Right lobe of liver (tissue), 6 donors: ENCODE measurements at places on chromosomes 1 and 21.

DNA sequence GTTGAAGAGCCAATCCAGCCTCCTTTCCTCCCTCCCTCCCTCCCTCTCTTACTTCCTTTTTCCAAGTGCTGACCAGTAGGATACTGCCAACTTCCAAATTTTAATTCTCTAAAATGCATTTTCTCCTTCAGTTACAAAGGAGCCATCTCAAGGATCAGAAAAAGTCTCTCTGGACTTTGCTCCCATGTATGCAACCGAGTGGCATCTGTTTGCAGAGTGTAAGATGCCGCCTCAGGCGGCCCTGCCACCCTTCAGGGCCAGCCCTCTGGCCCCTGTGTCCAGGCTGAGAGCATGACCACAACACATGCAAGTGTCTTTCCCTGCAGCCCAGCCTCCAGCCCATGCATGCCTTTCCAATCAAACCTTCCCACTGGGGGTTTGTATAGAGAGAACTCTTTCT, 205.3 kb upstream of the RAB4A start:
- DNase-seq: no peak

DNA sequence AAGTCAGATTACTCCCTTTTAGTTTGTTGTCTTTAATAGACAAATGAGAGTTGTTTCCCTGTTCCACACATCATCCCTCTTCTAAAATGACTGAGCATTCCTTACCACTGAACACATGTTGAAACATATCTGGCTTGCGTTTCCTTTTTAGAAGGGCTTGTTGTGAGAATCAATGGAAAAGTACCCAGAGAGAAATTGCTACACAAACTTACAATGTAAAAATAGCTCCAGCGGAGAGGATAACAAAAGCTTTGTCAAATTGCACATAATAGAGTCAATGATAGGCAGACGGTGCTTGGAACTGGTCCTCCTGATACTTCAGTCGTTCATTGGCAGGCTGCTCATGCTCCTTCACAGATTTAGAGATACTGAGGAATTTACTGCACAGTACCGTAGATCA, 123.9 kb downstream of the CYYR1 start:
- no peak for DNase-seq

GRCh38 chr1:206787891-206788290, 15.6 kb upstream of the IL10 start:
- DNase-seq: no peak

- no peak for DNase-seq
These were observed 34.1 kb downstream of the NAV1 start for GRCh38 chr1:201573030-201573429.

DNA sequence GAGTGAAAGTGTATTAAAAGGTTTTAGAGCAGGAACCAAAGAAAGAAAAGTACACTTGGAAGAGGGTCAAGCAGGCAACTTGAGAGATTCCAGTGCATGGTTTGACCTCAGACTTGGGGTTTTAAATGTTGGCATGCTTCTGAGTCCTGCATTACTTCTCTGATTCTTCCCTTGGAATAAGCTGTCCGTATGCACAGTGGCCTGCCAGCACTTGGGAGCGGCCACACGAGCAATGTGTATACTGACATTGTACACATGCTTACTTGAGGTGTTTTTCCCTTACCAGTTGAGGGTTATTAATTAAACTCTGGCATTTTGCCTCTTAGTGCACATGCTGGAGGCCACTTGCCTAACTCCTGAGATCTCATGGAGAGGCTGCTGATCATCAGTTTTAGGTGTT, 786.6 kb upstream of the RGS18 start:
- no peak for DNase-seq

DNA sequence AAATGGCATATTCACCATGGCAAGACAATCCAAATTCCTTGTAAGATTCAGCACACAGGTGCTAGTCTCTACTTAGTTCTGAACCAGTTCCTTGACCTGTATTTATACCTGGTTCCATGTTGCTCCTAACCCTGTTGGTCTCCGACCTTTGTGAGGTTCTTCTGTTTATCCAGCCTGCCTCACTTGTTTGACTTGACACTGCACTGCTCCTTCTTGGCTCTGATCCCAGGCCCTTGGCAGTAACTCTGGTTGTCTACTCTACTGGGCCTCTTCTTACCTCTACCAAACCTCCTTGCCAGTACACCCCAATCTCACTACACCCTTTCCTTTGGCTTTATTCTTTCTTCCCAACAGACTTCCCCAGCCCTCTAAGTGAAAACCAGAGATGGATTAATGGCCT, 419.4 kb upstream of the USP24 start:
- DNase-seq: no peak

GRCh38 chr1:204289280-204289679, 70.4 kb downstream of the PLEKHA6 start:
- no peak for DNase-seq

GRCh38 chr1:201597551-201598230, 58.8 kb downstream of the NAV1 start:
- no peak for DNase-seq

DNA sequence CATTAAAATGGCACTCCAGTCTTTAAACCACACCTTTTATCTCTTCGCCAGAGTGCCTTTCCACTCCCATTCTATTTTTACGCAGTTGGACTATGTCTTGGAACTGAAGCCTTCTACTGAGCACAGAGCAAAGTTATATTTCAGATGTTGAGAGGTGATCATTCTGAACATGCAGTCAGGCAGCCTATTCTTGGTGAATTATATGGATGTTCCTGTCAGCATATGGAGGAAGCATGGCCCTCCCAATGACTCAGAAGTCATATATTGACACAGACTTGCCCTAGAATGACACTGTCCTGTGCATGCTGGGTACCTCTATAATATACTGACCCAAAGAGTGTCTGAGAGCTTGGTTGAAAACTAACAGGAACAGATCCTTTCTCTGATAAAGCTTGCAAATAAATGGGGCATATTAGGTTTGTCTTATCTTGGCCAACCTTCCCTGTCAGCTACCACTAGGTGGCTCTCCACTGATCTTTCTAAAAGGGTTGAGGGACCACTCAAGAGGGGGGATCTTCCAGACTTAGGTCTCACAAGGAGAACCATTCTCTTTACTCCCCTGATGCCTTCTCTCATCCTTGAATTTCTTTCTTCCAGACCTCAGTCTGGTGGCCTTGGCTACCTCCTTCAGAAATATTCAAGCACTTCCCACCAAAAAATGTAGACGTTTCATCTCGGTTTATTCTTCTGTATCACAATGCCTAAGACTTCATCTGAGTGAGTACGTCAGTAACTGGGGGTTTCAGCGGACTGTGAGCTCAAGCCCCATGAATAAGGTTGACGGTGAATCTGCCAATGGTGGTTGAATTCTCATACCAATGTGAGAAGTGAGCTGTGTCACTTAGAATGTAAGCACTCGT, 11.8 kb upstream of the ALG14 start:
- DNase-seq: no peak

DNA sequence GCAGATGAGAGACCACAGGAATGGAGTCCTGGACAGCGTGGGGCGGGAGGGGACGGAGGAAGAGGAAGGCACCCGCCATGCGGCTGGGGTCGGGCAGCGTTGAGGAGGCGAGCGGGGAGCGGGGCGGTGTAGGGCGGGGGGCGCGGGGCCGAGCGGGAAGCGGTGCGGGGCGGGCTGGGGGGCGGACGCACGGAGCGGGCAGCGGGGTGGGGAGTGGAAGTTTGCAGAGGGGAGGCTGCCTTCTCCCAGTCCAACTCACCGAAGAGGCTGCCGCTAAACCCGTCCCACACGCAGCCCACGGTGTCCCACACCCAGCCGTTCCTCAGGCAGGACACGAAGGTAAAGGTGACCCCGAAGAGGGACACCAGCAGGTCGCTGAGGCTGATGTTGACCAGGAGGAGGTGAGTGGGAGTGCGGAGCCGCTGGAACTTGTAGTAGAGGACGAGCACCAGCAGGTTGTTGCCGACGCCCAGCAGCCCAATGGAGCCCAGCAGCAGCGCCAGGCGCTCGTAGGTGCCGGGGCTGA, 483 bp downstream of the CHML start:
- peak; percentile 60 for DNase-seq

GRCh38 chr1:215569986-215570824, 3.1 kb downstream of the KCTD3 start:
- no peak for DNase-seq

- DNase-seq: no peak
These were observed 37.9 kb downstream of the UBE2G2 start for GRCh38 chr21:44763451-44764318.

- no peak for DNase-seq
These were observed 621.4 kb downstream of the KIF26B start for GRCh38 chr1:245776139-245776538.

- DNase-seq: no peak
These were observed 26.3 kb downstream of the ADAM30 start for GRCh38 chr1:119869995-119870394.

DNA sequence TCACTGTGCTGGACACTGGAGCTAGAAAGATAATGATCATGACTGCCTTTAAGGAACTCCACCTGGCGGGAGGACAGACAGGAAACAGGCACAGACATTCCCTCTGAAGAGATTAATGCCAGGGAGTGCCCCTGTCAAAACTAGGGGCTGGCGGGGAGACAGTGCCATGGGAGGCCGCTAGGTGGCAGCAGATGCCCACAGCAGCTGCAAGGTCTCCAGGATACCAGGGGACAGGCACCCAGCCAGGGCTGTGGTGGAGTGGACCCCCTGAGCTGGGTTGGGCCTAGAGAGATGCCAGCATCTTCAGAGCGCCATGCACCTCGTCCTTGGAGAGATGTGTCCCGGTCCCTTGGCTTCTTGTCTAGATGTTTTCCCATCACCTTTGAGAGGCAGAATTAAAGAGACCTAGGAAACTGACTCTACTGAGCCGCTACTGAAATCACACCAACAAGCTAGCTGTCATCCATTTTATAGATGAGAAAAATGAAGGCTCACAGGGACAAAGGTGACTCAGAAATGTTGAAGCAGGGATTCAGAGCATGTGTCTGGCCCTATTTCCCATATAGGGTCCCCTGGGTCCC, 3.6 kb downstream of the REN start:
- peak; percentile 84 for DNase-seq

GRCh38 chr1:68363339-68363738, 86.4 kb downstream of the RPE65 start:
- no peak for DNase-seq

GRCh38 chr1:63101336-63101735, 221.0 kb upstream of the FOXD3 start:
- no peak for DNase-seq

- DNase-seq: no peak
These were observed 48.6 kb downstream of the PCNX2 start for GRCh38 chr1:233246965-233247364.
